Fibroblast of skin of back (primary cell): ENCODE measurements at places on chromosomes 12 and 14.

DNA sequence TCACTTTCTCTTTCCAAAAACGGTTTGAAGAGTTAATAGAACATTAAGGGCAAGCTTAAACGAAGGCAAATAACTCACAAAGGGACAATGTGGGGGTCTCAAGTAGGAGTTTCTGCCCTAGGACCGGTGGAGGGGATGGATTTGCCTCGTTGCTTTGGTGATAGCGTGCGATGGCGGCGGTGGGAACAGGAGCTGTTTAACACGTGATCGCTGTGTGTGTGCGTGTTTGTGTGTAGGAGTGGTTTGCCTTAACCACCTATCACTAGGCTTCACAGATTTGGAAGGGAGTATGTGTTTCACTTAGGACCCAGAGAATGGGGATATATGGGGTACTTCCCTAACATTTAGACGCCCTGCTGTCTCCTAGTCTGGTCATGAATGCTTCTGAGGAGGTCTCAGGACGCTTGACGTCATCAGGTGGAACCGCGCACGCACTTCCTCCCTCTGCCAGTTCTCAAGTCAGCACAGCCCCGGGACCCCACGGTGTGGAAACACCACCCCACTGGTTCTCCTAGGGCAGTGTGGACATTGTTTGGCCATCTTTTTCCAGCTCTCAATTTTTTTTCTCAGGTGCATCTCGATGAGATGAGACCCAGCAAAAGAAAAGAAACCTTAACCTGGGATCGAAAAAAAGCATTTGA, 231.2 kb downstream of the ATP23 start:
- no peak for DNase-seq

GRCh38 chr12:1795221-1795784, 25.1 kb upstream of the LRTM2 start:
- DNase-seq = no peak

- DNase-seq = no peak
These were observed 191.0 kb downstream of the FBXL14 start for GRCh38 chr12:1403417-1403816.

- peak; percentile 2 for DNase-seq
These were observed 196.9 kb downstream of the GRIN2B start for GRCh38 chr12:13784504-13784903.

GRCh38 chr12:109056891-109057290, 4.5 kb downstream of the USP30 start:
- no peak for DNase-seq

GRCh38 chr14:70468731-70469130, 16.8 kb downstream of the ADAM21 start:
- DNase-seq = no peak

- DNase-seq = peak; percentile 54
These were observed 54.7 kb upstream of the FKBP4 start for GRCh38 chr12:2739832-2740641.

DNA sequence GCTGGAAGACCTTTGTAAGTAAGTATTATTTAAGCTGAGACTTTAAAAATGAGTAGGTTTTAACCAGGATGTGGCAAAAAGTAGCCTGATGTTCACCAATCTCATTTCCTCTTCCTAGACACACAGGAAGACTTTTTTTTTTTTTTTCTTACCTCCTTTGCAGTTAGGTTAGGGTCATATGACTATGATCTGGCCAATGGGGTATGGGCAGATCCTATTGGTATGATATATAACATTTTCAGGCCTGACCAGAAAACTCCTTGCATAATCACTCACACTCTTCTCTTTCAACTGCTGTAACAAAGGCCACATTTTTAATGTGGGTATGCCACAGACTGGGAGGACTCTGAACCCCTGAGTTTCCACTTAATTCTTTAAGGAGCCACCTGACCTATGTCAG, 2.7 kb upstream of the RPS6KA5 start:
- no peak for DNase-seq

DNA sequence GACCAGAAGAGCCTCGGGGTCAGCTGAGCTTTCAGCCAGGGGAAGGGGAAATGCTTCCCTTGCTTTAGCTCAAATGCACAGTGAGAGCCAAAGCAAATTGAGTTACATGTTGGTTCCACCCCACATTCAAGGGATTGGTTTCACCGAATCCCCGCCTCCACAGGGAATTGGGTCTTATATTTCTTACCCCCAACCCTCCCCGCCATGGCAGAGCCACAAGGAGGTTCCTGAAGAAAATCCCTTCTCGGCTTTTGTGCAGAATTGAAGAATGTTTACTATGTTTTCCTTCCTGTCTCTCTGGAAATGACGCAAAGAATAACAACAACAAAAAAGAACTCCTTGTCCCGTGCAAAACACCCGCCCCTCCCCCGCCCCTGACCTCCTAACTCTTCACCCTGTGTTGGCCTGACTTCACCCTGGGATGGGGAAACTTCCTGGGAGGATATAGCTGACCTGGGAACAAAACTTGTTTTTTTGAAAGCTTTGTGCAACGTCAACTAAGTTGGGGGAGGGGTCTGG, 21.9 kb upstream of the CIPC start:
- DNase-seq = no peak

DNA sequence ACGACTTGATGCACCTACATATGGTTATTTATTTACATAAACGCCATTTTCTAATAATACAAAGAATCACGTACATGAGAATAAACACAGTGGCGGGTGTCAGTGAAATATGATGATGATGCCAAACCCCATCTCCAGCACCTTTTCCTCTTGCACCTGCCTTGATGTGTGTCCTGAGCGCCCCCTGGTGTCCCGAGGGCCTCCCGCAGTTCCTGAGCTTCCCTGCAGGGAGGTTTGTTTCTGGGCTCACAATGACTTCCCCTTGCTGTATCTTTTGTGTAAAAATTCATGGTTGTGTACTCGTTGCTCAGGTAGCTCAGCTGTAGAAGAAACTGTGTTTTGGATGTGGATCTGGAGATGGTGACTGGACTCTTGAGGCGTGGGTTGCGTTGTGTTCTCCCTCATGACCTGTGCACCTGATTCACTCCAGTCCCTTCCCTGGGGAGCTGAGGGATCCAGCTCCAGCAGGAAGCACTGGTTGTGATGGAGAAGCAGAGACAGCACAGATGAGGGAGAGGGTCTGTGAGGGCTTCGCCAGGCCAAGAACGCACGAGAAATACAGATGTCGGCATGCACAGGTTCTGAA, 1037.8 kb downstream of the TMEM121 start:
- no peak for DNase-seq

DNA sequence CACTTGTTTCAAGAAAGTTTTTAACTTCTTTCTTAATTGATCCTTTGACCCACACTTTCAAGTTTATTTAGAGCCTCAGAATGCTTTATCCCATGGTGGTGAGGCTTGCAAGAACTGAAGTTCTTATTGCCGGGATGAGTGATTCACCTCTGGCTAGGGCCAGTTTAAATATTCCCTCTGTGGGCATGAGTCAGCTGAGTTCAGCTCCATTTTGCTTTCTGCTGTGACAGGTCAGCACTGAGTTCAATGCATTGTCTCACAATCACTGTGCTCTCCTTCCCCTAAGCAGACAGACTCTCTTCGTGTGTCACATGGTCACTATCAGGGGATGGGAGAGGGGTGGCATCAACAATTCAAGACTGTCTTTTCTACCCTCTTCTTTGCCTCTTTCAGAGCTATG, 514.6 kb upstream of the FBXO33 start:
- no peak for DNase-seq

DNA sequence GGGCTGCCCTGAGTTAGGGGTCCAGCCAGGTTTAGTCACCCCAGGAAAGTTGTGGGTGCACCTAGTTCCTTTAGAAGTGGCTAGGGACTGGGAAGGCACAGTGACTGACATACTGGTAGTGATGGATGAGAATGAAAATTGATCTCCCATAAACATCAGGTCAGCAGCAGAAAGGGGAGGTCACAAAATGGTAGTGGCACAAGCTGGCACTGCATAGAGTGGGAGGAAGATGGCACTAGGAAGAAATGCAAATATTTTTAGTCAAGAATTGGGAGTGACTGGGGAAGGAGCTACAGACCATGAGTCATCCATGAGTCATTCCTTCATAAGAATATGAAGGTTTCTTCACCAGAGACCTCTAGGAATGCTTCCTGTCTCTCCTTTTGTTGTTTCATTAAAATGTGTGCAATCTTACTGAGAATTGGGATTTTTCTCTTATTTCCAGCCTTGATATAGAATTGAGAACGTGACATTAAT, 198.3 kb upstream of the AMIGO2 start:
- peak; percentile 98 for DNase-seq

- peak; percentile 87 for DNase-seq
These were observed 155.1 kb upstream of the HMGA2 start for GRCh38 chr12:65668981-65669695.

DNA sequence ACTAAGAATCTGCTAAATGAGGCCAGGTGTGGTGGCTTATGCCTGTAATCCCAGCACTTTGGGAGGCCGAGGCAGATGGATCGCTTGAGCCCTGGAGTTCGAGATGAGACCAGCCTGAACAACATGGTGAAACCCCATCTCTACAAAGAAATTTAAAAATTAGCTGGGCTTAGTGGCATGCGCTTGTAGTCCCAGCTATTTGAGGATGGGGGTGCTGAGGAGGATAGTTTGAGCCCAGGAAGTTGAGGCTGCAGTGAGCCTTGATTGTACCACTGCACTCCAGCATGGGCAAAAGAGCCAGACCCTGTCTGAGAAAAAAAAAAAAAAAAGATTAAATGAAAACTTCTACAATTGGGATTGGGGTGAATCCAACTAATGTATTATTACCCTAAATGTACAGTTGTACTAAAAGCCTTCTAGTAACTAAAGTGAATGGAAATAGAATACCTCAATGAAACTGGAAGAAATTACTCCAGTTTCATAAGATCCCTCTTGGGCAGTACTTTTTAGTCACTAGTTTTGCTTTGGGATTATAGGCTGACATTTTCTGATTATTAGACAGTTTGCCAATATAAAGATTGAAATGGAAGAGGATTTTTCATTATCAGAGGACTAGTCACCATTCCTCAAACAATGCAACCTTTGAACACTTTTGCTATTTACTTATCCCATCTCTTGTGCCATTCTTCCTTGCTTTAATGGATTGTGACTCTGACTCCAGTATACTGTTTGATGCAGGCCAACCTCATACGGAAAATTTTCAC, 14.3 kb downstream of the COCH start:
- DNase-seq = no peak

- no peak for DNase-seq
These were observed 45.5 kb downstream of the SLC4A8 start for GRCh38 chr12:51470116-51470515.

DNA sequence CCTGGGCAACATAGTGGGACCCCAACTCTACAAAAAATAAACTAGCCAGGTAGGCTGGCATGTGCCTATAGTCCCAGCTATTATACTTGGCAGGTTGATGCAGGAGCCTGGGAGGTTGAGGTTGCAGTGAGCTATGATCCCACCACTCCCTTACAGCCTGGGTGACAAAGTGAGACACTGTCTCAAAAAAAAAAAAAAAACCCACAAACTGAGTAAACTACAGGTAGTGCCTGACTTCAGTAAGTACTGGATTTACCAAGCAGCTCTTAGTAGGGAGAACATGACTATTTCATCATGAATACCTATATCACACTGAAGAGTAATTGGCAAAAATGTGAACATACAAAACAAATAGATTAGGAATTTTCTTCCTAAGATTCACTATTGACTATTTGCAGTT, 32.4 kb upstream of the AP4S1 start:
- DNase-seq = no peak

GRCh38 chr14:96297000-96297399, 41.0 kb downstream of the BDKRB1 start:
- DNase-seq = peak; percentile 25

GRCh38 chr12:124422570-124423523, 128.0 kb downstream of the RFLNA start:
- DNase-seq = peak; percentile 96

DNA sequence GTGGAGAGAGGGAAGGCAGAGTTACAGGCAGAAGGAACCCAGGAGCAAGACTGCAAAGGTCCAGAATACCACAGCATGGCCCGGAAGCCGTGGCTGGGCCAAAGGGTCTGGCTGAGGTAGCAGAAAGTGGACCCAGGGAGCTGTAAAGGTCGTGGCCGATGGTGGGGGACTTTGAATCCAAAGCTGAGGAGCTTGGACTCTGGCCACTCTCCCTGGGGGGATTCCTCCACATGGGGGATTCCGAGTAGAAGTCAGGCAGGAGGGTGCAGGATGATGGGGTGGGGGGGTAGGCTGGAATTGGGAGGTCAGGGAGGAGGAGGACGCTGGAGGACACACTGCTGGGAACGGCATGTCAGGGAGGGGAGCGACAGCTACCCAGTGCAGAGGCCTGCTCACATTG, 125.2 kb downstream of the GCH1 start:
- no peak for DNase-seq

GRCh38 chr12:94721173-94721572, 70.8 kb upstream of the TMCC3 start:
- DNase-seq = no peak

- peak; percentile 9 for DNase-seq
These were observed 47.8 kb downstream of the SLC41A2 start for GRCh38 chr12:104910196-104910840.

DNA sequence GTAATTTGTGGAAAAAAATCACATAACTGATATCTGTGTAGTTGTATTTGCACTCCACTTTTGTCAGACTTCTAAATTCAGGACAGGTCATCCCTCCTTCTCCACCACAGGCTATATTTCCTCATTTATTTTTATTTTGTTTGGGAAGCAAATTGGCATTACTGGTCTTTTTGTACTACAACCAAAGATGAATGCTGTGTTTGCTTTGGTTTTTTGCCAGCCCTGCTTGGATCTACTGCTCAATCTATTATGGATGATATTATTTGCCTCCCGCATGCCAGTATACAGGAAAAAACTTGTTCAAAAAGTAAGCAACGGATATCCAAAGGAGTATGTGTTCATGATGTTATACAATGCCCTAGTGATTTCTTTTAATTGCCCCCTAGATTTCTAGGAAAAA, 948.8 kb downstream of the TRHDE start:
- DNase-seq = no peak

DNA sequence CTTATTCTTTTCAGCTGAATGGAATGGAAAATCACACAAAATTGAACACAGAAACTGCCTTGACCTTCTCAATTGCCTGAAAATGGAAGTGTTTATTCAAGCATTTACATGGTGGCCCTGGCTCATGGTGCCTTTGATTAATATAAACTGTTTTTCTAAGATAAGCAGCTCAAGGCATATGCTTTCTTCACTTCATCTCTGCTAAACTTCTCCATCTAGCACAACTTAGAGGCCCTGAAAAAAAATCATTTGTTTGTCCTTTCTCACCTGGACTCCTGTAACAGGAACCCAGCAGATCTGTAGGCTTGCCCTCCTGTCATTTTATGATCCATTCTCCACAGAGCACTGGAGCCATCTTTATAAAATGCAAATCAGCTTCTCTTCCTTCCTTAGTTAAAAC, 117.5 kb upstream of the KRR1 start:
- DNase-seq = no peak
